Activated CD4-positive, CD25-positive, alpha-beta regulatory T cell treated with anti-CD3 and anti-CD28 coated beads, Interleukin-2, amount 50 U/mL, for 16 hours (primary cell): ENCODE measurements at places on chromosomes 4 and X.

DNA sequence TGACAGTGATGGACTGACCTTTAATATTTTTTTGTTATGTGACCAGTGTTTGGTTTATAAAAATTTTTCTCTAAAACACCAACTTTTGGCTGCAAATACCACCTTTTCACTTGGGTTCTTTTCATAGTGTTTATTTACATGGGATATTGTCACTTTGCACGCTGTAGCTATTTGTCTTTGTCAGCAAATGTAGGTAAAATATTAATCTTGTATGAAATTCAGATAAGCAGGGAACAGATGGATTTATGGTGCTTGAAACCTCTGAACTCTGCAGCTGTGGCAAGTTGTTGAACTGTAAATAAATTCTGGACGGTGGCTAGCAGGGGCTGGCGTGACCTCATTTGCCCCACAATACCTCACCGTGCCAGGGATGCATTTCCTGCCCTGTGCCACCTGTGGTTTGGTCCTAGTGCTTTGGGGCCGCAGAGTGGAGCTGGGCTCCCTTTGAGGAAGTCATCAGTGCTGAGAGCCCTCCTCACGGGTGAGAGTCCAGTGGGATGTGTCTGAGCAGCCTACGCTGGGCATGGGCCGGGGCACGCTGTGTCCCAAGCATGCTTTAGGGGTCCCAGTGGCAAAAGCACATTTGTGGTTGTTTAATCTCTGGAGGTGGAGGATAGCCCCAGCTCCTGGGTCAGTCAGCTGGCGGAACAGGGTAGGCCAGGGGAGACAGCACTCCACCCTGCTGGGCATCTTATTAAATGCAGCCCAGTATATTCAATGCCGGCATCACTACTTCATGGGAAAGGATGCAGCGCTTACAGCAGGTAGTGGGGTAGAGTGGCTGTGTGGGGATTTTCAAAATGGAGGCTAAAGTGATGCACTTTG lies 108.6 kb downstream of the TBL1X start:
- DNase-seq, result no peak

DNA sequence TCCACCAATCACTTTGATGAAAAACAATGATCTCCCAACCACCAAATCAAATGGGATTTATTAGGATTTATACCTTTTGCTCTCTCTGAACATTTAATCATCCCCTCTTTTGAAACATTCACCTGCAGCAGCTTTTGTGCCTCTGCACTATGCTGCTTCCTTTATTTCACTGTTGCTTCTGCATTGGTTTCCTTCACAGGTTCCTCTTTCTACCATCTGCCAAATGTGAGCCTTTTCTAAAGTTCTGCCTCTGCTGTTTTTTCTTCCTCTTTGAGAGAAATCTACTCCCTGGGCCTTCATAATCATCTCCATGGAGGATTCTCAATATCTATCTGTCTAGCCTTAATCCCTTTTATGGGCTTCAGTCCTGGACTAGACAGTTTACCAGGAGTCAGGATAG lies 24.7 kb downstream of the CUL4B start:
- no peak for DNase-seq

DNA sequence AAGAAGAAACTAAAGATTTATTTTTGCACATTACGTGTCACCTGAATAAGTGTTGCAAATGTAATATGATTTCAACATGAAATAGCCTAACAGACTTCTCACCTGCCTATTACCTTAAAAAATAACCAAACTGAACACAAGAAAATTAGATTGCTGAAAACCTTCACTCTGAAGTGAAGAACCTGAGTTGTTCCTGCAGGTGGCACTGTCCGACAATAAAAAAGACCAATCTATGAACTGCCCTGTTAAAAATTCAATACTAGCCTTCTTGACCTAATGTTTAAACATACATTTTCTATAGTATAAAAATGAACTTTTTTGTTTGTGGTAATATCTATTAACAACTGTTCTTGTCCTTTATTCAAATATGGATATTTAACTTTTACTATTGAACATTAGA lies 69.2 kb upstream of the PNPLA4 start:
- no peak for DNase-seq

- DNase-seq, result no peak
These were observed 258.6 kb downstream of the FAM133A start for GRCh38 chrX:93932471-93933220.

DNA sequence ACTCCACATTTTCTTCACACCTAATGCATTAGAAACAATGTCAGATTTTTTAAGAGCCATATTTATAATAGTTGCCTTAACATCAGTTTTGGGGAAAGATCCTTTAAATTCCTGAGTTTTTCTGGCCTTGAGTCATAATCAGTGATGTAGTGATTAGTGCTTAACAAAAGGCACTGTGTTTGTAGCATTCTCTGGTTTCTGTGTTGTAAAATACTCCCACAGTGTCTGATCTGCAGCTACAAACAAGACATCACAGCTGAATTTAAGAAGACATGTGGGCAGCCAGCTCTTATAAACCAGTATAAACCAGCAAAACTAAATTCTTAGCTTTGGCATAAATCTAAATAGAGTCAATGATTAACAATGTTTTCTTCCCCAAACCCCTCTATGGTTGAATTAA lies 233.8 kb downstream of the FSTL5 start:
- DNase-seq, result no peak

DNA sequence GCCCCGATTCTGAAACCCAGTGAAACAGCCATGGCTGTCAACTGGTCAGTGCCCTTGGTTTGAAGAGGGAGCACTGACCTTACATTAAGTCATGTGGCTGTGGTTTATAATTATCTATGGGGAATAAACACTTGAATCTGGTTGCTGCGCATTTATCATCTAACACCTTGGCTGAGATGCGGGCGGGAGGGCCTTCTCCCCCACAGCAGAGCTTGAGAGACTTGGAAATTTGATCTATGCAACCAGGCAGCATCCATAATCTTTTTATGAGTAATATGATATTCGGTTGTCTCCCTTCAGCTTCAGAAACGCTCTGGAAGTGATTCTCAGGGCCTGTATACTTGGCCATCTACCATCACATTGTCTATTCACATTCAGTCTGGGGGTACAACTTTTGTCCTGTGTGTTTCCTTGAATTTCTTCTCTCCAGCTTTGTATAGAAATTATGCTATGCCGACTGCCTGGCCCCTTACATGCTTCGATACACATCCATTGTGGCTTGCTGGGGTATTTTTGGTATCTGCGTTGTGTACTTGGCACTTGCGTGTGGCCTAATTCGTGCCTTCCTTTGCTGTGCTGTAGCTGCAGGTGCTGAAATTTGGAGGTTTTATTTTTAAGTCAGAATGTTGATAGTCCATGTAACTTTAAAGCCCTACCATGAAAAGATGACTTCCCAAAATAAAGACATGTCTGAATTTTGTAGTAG lies 321.6 kb downstream of the ARHGAP10 start:
- no peak for DNase-seq

GRCh38 chr4:158816955-158817354 lies 48.1 kb downstream of the FNIP2 start:
- no peak for DNase-seq

GRCh38 chr4:528835-529234 lies 29.8 kb downstream of the PIGG start:
- no peak for DNase-seq

GRCh38 chr4:48958582-48958981 lies 27.5 kb upstream of the CWH43 start:
- DNase-seq, result no peak

- no peak for DNase-seq
These were observed 20.0 kb upstream of the AADAT start for GRCh38 chr4:170109586-170110284.

- peak; percentile 59 for DNase-seq
These were observed 57.4 kb downstream of the TSC22D3 start for GRCh38 chrX:107718156-107718621.

- no peak for DNase-seq
These were observed 133.6 kb upstream of the ARHGEF9 start for GRCh38 chrX:63918611-63919010.

- no peak for DNase-seq
These were observed 69.3 kb downstream of the TSC22D3 start for GRCh38 chrX:107706309-107706708.

- DNase-seq, result no peak
These were observed 31.8 kb upstream of the LIMCH1 start for GRCh38 chr4:41506130-41506529.

DNA sequence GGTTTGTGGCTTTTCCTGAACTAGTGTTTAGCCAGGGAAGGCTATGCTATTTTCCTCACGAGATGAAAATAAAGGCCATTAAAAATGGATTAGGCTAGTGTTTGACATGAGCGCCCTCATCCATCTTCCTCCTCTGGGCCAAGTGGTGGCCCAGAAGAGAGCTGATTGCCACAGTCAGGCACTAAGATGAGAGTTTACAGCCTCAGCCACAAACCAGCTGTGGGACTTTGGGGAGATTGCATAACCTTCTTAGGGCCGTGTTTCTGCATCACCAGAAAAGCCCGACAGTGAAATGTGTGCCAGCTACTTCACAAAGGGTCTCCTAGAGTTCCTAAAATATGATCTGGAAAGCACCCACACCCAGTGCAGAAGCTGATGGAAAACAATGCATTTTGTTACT lies 42.3 kb upstream of the LNX1 start:
- DNase-seq, result no peak
